Breast epithelium (tissue), 4 donors: ENCODE measurements at places on chromosomes 4 and X. TPM values are rescaled to one million over a fixed set of nuclear protein-coding genes. Genes with fewer than 3 reads are reported as not detected.

DNA sequence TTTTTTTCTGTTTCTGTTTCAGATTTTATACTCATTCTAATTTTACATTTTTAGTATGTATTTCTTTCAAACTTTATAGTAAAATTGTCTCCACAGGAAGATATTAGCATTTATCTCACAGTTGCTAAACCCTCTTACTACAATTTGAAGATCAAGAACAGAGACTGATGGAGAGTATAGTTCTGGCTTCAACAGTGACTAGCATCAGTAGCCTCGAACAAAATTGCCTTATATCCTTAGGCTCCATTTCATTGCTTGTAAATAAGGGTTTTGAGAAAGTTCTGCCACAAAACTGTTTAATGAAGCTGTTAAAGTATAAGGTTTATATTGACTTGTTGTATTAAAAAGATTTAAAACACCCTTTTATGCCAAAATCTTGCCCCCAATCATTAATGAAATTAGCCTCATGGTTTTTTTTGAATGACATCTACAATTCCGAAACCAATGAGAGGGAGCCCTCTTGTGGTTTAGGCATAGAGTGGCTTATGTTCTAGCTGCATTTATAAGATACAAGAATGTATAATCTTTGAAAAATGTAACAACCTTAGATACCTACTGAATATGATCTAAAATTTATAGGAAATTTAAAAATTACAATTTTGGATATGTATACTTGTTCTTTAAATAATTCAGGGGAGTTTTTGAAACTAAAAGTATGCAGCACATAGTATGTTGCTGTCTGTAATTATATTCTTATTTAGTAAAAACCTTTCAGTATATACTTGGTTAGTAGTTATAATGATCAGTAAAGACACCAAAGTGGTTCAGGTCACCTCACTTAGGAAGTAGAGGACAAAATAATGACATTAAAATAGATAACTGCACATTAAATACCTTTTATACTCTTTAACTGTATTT lies 109.8 kb upstream of the HPGD start:
- no peak overlapping the region for H3K27ac ChIP-seq
- no peak for DNase-seq
- no peak overlapping the region for H3K4me3 ChIP-seq
- no peaks in the 10 kb centered on the region for H3K36me3 ChIP-seq

GRCh38 chr4:48629458-48629857 lies 139.4 kb downstream of the ZAR1 start:
- H3K27me3 ChIP-seq, result no peaks in the 10 kb centered on the region
- H3K27ac ChIP-seq, result no peak overlapping the region
- no peak for DNase-seq
- no peaks in the 10 kb centered on the region for H3K36me3 ChIP-seq

DNA sequence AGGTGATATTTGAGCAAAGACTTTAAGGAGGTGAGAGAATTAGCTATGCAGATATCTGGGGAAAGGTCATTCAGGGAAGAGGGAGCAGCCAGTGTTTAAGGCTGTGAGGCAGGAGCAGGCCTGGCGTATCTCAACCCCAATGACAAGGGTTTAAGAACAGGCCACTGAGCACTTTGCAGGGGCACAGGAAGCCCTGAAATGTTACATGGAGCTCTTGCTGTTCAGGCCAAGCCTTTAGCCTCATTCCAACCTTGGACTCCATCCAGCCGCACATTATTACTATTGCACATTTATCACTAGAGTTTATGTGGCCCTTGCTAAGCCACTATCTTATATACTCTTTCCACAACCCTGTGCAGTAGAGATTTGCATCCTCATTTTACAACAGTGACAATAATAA lies 114.0 kb downstream of the EFNB1 start:
- H3K4me1 ChIP-seq, result no peaks in the 10 kb centered on the region
- no peaks in the 10 kb centered on the region for H3K36me3 ChIP-seq
- no peak overlapping the region for H3K27ac ChIP-seq
- H3K4me3 ChIP-seq, result no peak overlapping the region
- no peak for DNase-seq

- H3K27me3 ChIP-seq, result no peaks in the 10 kb centered on the region
- no peaks in the 10 kb centered on the region for H3K4me1 ChIP-seq
- H3K27ac ChIP-seq, result peak overlapping the region; percentile 64
- no peaks in the 10 kb centered on the region for H3K36me3 ChIP-seq
Measured at GRCh38 chr4:158811704-158812103, 42.9 kb downstream of the FNIP2 start.

DNA sequence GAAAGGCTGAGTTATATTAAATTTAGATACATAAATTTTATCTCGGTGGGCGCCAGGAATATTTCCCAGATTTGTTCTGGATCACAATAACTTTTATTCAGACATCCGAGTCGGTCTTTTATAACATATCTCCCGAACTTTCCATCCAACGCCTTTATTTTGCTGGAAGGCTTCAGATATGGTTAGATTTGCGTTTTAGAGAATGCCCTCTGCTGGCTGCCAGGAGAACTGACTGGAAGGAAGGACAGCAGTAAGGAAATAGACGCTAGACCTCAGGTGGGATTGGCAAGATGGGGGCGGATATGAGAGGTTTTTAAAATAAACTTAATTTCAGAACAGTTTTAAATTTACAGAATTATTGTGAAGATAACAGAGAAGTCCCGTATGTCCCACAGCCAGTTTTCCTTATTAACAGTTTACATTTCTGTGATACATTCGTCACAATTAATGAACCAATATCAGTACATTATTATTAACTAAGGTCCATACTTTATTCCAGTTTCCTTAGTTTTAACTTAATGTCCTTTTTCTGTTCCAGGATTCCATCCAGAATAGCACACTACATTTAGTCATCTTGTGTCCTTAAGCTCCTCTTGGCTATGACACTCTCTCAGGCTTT lies 4.6 kb upstream of the KANTR start:
- H3K27ac ChIP-seq, result peak overlapping the region; percentile 85
- DNase-seq, result no peak
- peak overlapping the region; percentile 33 for H3K4me3 ChIP-seq
- no peaks in the 10 kb centered on the region for H3K36me3 ChIP-seq

- H3K27me3 ChIP-seq, result no peaks in the 10 kb centered on the region
- DNase-seq, result no peak
- H3K4me1 ChIP-seq, result no peaks in the 10 kb centered on the region
- no peaks in the 10 kb centered on the region for H3K36me3 ChIP-seq
- no peak overlapping the region for H3K27ac ChIP-seq
Measured at GRCh38 chr4:66489783-66490452, 819.6 kb upstream of the EPHA5 start.

The MAGEA9B gene
- not detected for total RNA-seq

The SHISA3 gene
- 0.73 TPM for total RNA-seq

DNA sequence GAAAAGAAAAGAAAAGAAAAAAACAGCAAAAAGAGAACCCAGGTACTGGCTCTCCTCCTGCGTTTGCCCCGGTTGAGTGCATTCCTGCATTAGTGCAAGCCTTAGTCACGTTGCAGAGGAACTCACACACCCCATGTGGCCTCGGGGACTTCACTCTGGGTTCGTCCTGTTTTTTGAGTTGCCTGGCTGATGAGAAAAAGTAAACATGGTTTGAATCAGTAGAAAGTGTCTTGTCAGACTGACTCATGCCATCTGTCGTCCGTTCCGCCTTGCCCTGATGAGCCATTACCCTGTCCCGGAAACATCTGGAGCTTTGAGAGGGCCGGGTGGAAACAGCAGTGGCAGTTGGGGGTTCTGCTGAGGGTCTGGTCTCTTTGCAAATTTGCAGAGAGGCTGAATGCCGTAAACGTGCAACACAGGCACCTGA lies 16.3 kb downstream of the CD99 start:
- DNase-seq, result peak; percentile 67
- peak overlapping the region; percentile 52 for H3K27ac ChIP-seq
- H3K36me3 ChIP-seq, result no peaks in the 10 kb centered on the region
- H3K4me3 ChIP-seq, result peak overlapping the region; percentile 22

The PAGE4 gene
- not detected for total RNA-seq

The RIBC1 gene
- 2.1 TPM for total RNA-seq

The SPANXB1 gene
- not detected for total RNA-seq

DNA sequence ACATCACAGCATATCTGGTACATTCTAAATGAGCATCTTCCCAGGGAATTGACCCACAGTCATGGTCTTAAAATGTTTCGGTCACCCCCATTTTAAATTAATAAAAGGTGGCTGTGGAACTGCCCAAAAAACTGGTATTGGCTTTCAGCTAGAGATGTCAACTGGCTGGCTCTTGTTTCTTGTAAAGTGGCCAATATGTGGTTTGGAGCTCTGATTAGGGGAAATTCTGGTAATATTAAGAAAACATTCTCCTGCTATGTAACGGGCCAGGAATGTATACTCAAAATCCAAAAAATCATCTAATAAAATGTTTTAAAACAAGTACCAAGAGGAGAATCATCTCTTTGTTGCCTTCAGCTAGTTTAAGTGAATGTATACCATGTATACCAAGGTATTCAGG lies 62.0 kb upstream of the VCX2 start:
- no peaks in the 10 kb centered on the region for H3K27me3 ChIP-seq
- no peak for DNase-seq
- H3K36me3 ChIP-seq, result no peaks in the 10 kb centered on the region
- no peak overlapping the region for H3K27ac ChIP-seq

The PWWP3B gene
- 2.6 TPM for total RNA-seq

The PITX2 gene
- total RNA-seq, result 0.33 TPM

The GSX2 gene
- not detected for total RNA-seq

The AASDH gene
- 10.4 TPM for total RNA-seq

The SMR3B gene
- total RNA-seq, result not detected

GRCh38 chr4:84901740-84902281 lies 64.7 kb downstream of the WDFY3 start:
- no peak for DNase-seq
- H3K27me3 ChIP-seq, result no peaks in the 10 kb centered on the region
- H3K4me3 ChIP-seq, result no peak overlapping the region
- H3K27ac ChIP-seq, result no peak overlapping the region
- H3K4me1 ChIP-seq, result no peaks in the 10 kb centered on the region
- no peaks in the 10 kb centered on the region for H3K36me3 ChIP-seq

The CPLX1 gene
- 2.6 TPM for total RNA-seq

The DRP2 gene
- under 0.01 TPM for total RNA-seq

- H3K4me3 ChIP-seq, result no peak overlapping the region
- no peak overlapping the region for H3K27ac ChIP-seq
- no peak for DNase-seq
- no peaks in the 10 kb centered on the region for H3K4me1 ChIP-seq
- no peaks in the 10 kb centered on the region for H3K36me3 ChIP-seq
Measured at GRCh38 chr4:176238157-176238610, 30.8 kb downstream of the ASB5 start.

The PDGFC gene
- 32.4 TPM for total RNA-seq

DNA sequence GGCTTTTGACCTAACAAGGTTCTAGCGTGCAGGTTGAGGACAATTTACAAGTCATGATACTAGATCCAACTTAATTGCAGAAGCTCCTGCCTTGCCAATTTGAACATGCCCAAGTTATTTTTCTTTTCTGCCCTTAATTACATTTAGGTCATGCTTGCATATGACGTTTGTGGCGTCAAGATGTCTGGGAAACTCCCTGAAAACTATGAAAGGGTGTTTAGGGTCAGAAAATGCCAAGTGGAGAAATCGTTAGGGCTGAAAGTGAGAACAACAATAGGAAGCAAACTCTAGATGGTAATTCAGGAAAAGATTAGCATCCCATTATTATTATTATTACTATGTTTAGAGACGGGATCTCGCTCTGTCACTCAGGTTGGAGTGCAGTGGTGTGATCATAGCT lies 38.2 kb upstream of the PLAC8 start:
- DNase-seq, result no peak
- H3K4me1 ChIP-seq, result no peaks in the 10 kb centered on the region
- no peak overlapping the region for H3K4me3 ChIP-seq
- no peaks in the 10 kb centered on the region for H3K27me3 ChIP-seq
- H3K27ac ChIP-seq, result no peak overlapping the region
- no peaks in the 10 kb centered on the region for H3K36me3 ChIP-seq

DNA sequence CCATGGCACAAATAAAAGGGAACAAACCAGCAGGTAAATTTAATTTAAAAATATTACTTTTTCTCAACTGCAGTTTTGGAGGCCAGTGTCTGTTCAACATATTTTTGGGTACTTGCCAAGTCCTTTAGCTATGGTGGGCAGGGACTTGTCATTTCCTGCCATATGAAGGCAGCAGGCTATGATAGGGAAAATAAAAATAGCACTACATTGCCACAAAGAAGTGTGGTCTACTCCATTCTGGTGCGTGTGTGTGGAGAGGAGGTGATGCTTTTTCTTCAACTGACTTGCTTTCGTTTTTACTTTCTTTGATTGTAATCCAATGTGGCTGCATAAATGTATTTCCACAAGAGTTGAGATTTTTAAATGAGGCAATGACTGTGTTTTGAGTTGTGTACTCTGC lies 17.2 kb downstream of the GPR174 start:
- H3K27ac ChIP-seq, result no peak overlapping the region
- DNase-seq, result no peak
- peak overlapping the region; percentile 14 for H3K4me3 ChIP-seq
- H3K27me3 ChIP-seq, result no peaks in the 10 kb centered on the region

GRCh38 chrX:129908636-129909035 lies 2.7 kb downstream of the UTP14A start:
- no peaks in the 10 kb centered on the region for H3K36me3 ChIP-seq
- H3K27ac ChIP-seq, result no peak overlapping the region
- no peaks in the 10 kb centered on the region for H3K4me1 ChIP-seq
- H3K4me3 ChIP-seq, result no peak overlapping the region

DNA sequence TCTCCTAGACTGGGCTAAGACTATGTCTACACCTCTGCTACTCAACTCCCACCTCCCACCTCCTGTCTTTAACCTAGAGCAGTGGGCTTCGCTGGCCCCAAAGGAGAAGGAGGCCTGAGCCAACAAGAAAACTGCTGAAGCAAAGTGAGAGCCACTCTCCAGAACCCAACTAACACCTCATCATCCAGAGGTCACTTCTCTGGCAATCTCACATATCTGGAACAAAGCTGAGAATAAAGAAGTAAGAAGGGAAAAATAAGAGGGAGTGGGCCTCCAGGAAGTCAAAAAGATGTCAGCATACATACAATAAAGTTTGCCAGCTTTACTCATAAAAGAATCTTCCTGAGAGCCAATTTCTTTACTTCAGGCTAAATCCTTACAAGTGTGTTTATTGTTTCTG lies 18.6 kb upstream of the FGF16 start:
- DNase-seq, result no peak
- H3K27ac ChIP-seq, result no peak overlapping the region
- peaks cover 38% of the 10 kb centered on the region for H3K27me3 ChIP-seq
- H3K36me3 ChIP-seq, result no peaks in the 10 kb centered on the region
- H3K4me3 ChIP-seq, result no peak overlapping the region

DNA sequence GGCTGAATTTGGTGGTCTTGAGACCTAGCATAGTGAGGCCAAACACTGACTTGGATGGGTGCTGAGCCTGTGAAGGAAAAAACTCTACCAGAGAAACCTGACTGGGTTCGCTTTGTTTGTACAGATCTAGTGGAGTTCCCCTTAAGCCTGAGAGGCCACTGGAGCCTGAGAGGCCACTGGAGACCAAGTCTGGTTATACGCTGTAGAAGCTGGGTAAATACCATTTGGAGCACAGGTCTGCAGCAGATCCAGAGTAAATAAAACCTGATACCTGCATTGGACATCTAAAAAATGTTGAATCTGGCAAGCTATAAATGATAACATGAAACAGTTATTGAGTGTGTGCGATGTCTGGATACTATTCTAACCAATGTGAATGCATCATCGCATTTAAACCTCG lies 104.3 kb upstream of the IGSF1 start:
- peaks cover 34% of the 10 kb centered on the region for H3K27me3 ChIP-seq
- H3K4me1 ChIP-seq, result no peaks in the 10 kb centered on the region
- no peak for DNase-seq
- no peak overlapping the region for H3K27ac ChIP-seq

- DNase-seq, result no peak
- no peaks in the 10 kb centered on the region for H3K4me1 ChIP-seq
- no peaks in the 10 kb centered on the region for H3K36me3 ChIP-seq
- H3K27me3 ChIP-seq, result peaks cover 61% of the 10 kb centered on the region
- no peak overlapping the region for H3K27ac ChIP-seq
Measured at GRCh38 chrX:111443946-111444345, 32.0 kb upstream of the DCX start.

The CD99 gene
- total RNA-seq, result 142 TPM
